Stromal cell of bone marrow (primary cell): ENCODE measurements at places on chromosomes 6 and 20.

DNA sequence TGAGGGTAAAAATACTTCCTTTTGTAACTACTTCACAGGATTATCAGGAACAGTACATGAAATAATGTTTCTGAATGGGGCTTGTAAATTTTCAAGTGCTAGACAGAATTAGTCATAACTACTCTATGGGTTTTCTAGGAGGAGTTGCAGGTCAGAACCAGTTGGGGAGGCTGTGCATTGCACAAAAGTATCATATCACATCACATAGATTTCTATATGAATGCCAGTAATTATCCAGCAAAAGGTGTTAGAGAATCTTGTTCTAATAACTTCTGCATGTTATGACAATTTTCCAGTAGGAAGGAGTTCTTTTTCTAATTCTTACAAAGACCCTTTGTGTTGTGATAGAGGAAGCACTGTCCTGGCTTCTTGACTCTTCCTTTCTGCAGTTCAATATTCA lies 551.6 kb downstream of the COL12A1 start:
- DNase-seq = no peak

DNA sequence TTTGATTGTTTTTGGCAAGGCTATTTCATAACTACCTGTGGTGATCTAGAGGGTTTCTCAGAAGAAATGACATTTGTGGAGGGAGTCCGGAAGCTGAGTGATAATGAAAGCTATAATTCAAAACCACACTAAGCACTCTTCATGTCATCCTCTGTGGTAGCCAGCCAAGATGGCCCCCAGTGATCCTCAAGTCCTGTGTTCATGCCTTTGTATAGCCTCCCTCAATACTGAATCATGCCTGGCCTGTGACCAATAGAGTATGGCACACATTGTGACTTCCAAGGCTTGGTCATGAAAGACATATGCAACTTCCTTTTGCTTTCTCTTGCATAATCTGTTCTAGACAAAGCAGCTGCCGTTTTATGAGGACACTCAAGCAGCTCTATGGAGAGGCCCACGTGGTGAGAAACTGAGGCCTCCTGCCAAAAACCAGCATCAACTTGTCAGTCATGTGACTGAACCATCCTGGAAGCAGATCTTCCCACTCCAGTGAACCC lies 12.8 kb upstream of the DNAAF9 start:
- peak; percentile 44 for DNase-seq

DNA sequence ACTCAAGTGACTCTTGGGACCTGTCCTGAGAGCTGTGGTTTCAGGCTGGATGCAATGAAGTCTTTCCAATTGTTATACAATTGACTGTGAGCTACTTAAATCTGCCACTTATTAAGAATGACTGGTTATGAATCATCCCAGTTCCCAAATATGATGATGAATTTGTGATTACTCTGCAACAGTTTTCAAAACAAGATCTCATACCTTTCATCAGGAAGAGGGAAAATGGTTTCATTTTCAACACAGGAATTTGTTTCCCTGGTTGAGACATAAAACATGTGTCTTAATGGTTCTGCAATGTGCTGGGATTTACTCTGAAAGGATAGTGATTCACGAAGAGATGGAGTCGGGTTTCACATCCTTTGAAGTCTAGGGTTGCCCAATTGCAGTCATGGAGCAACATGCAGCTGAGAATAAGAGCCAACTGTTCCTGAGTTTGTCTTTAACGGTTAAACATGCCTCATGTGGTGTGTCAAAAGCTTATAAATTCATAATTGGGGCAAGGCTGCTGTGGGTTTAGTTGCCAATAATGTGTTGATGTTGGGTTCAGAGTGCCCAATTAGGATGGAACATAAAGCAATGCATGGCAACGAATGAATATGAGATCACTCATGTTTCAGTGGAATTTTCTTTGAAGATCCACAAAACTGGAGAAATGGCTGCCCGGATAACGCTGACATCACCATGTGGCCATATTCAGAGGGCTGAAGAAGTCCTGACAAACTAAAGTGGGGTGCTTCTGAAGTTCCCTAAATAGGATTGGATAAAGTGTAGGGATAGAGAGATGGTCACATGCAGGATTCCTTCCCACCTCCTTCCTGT lies 41.0 kb downstream of the CYP24A1 start:
- peak; percentile 98 for DNase-seq

DNA sequence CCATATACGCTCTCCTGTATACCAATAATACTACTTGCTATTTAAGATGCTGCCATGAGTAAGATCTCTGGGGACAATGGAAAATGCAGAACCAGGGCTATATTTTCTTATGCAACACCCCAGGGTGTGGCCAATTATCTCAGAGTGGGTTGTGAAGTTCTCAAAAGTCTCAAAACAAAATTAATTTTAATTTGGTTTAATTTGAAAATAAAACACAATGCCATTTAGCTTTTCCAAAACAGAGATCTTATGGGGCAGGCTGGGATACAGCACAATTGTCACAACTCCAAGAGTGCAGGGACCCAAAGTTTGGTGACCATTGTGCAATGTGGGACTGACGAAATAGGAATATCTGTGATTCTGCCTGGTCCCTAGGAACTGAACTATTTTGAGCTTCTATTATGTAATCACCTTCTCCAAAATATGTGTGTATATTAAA lies 43.1 kb downstream of the MBOAT1 start:
- DNase-seq = peak; percentile 9

DNA sequence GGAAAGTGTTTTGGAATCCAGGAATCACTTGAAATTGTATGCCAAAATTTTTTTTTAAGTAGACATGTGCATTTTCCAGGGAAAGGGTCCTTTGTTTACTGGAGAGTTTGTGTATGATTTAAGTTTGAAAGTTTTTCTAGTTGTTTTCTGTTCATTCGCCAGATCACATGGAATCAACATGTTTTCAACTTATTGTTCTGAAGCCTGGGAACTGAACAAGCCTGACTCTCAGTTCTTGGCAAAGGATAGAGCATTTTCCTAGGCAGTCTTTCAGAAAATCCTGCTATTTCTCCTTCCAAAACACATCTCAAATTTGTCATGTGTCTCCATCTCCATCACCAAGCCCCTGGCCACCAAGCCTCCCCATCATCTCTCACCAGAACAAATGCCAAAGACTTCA lies 374.8 kb downstream of the MAFB start:
- DNase-seq = no peak

DNA sequence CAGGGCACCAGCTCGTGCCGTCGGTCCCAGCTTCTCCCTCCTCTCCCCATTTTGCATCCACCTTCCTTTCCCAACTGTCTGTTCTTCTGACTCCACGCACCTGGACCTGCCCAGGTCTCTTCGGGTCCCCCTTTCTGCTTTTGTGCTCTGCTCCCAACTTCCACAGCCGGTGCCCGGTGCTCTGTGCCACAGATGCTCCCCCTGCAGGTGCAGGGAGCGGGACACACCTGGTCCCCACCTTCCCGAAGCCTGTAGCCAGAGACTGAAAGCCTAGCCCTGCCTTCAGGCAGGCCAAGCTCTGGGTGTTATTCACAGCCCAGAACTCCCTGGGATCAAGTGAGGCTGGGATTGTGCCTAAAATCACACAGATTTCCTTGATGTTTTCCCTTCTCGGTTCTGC lies 24.6 kb upstream of the BMP7 start:
- DNase-seq = no peak

- DNase-seq = no peak
Observed at GRCh38 chr6:15510536-15511247, 152.1 kb downstream of the DTNBP1 start.

DNA sequence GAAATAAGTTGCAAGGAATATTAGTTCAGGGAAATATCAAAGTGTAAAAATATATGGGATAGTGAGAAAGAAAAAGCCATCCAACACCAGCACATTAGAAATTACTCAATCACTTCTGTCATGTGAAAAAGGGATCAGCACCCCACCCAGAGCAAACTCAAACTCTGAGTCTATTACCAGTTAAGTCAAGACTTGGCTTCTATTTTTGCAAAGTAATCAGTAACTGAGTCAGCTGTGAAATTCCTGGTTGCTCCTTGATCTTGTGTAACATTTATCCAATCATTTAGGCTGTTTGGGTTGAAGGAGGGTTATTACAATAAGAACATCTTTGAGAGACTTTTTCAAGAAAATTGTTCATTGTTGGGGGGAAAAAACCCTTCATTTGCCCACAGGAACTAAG lies 51.2 kb downstream of the SLC22A23 start:
- peak; percentile 91 for DNase-seq

GRCh38 chr6:25027221-25027916 lies 91.6 kb upstream of the RIPOR2 start:
- no peak for DNase-seq

DNA sequence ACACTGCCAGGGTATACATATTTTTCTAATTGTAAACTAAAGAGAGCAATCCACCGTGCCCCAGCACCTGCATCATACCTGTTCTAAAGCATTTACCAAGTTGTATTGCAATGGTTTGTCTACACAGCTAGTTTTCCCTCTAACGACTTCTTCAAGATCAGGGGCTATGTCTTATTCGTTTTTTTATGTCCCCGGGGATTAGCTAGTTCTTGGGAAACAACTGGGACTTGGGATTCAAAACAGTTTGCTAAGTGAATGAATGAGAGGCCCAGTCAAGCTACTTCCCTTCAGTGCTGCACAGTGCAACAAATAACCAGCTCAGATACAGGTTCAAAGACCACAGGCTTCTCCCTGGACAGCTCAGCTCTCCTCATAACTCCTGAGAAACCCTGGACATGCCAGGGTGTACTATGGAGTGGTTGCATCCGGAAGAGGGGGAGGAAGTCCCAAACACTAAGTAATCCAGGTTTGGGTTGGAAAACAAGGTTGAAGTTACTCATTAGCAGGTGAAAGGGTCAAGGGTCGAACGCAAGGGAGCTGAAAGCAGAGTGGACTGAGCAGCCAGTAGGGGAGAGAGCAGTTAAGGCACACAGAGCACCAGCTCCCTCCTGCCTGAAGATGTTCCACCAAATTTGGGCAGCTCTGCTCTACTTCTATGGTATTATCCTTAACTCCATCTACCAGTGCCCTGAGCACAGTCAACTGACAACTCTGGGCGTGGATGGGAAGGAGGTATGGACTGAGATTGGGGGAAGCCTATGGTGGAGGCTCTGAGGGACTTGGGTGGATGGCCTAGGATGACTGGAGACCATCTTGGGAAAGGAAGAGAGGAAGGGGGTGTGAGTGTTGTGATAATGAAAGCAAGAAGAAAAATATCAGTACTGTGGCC lies at the start of gene APOM:
APOM (plus strand) TSS at position 546 of the 889 bp plus-strand sequence; CDS start at position 619, 73 bp downstream.
- DNase-seq = no peak

DNA sequence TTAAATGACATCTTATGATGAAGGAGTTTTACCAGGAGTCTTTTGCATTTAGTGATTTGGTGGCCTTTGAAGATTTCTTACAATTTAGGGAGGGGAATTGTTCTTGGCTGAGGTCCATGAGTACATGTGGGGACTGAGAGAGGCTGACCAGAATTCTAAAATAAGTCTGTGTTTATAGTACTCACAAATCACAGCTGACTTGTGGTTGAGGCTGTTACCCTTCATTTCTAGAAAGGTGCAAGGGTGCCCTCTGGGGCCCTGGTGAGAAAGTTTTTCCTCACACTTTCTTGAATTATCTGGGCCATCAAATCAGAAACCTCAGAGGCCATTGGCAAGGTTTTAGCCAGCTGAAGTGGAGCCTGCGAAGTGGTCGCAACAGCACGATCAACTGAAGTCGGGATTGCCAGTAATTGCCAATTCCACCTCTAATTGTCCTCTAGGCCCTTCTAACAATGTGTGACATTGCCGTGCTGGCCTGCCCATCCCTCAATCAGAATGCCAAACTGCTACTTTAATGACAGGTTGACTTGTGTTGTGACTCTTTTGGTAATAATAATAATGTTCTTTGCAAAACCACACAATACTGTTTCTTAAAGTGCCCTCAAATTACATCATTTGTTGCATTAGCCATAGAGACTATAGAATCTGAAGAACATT lies 221.6 kb downstream of the OGFRL1 start:
- DNase-seq = peak; percentile 64

GRCh38 chr20:35121186-35121585 lies 25.9 kb downstream of the EDEM2 start:
- no peak for DNase-seq

- DNase-seq = no peak
Observed at GRCh38 chr20:40416274-40416673, 272.8 kb downstream of the MAFB start.

GRCh38 chr6:29745855-29746449 lies 22.7 kb downstream of the HLA-F start:
- DNase-seq = no peak

GRCh38 chr20:47370214-47370613 lies 13.7 kb upstream of the ZMYND8 start:
- DNase-seq = no peak

DNA sequence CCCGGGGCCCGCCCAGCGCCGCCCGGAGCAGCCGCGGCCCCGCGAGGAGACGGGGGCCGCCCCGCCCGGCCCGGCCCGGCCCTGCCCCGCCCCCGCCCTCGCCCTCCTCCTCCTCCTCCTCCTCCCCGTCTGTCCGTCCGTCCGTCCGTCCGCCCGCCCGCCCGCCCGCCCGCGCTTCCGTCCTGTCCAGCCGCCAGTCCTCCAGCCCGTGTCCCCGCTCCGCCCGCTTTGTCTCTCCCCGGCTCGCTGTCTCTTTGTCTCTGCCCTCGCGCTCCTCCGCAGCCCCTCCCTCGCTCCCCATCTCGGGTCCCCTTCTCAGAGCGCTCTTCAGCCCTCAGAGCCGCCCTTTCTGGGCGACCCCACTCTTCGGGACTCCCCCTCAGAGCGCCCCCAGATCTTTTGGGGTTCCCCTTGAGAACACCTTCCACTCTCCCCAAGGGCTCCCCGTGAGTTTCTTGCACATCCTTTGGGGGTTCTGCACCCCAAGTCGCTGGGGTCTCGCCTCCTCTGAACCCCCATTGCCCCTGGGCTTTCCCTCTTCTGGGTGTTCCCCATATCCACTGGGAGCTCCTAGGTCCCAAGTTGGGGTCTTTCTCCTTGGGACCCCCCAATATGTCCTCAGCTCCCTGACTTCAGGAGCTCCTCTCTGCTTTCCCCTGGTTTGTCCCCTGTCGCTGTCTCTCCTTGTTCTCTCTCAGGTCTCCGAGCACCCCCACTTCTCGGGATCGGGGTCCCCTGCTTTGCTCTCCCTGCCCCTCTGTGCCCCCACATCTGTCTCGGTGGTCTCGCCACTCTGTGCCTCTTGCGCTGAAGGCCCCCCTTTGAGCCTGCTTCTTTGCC lies 79.5 kb upstream of the MYL9 start:
- no peak for DNase-seq

DNA sequence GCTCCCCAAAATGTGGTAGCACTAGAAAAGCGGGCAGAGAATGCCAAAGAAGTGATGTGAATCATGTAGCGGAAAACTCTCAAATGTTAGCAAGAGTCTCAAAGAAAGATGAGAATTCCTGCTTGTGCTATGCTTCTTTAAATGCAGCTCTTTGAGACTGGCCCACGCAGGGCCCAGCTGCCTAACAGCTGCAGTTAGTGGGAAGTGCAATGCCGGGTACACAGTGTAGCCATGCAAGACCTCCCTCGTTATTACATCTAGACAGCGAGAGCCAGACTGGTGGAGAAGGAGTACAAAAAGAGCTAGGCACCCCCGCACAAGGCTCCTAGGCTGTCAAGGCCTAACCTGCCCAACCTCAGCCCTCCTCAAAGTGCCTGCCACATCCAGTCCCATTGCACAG lies 201.7 kb upstream of the PRDM1 start:
- no peak for DNase-seq

DNA sequence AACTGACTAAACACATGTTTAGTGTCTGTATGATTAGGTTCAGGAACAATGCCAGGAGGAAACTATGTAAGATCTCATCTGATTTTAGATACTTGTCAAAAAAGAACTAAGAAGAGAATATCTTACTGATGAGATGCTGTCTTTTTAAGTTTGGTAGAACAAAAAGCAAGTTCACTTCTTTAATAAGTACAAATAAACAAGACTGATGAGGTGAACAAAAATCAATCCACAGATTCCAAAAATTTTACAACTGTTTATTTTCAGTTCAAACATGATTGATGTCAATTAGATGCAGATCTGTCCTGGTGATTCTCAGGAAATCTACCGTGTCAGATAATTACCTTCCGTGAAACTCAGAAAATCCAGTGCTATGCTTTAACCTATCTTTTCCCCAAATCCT lies 24.9 kb downstream of the EPHA7 start:
- no peak for DNase-seq
